ENCODE measurements at places on chromosomes 4 and X.

GRCh38 chrX:4253092-4253491 lies 539.6 kb upstream of the PRKX start:
- no peak for DNase-seq

GRCh38 chrX:153750127-153750774 lies 13.8 kb upstream of the PLXNB3 start:
- no peak for DNase-seq

DNA sequence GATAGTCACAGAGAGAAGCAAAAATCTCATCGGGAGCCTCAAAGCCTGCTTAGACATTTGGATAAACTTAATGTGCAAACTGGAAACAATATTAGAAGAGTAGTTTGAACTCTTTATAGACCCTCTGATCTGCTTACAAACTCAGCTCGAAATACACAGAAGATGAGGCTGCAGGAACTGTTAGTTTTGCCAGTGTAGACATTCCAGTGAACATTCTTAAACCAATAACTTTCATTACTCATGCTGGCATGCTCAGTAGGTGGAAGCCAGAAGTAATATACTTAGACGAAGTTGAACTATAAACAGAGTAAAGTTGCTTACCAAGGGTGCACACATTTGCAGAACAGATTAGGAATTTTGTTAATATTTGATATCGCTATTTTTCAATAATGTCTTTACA lies 303.5 kb downstream of the ANKRD50 start:
- no peak for DNase-seq

GRCh38 chr4:147987252-147987651 lies 255.4 kb downstream of the ARHGAP10 start:
- no peak for DNase-seq

DNA sequence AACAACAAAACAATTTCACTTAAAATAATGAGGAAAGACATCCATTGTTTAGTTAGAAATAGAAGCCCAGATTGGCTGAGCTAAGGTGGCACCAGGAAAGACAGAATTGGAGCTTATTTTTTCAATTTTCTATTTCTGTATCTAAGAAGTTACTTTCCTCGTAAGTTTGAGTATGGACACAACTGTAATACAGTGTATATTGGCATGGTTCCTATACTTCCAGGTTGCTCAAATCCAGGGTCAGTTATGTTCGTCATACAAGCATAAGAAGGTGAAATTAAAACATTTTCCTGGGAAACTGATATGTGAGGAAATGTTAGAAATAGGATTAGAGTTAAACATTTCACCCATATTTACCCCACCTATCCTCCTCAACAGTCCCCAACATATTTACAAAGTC lies 170.4 kb upstream of the AGA start:
- DNase-seq: no peak

- no peak for DNase-seq
Measured at GRCh38 chrX:130772105-130772775, 130.8 kb downstream of the ENOX2 start.

DNA sequence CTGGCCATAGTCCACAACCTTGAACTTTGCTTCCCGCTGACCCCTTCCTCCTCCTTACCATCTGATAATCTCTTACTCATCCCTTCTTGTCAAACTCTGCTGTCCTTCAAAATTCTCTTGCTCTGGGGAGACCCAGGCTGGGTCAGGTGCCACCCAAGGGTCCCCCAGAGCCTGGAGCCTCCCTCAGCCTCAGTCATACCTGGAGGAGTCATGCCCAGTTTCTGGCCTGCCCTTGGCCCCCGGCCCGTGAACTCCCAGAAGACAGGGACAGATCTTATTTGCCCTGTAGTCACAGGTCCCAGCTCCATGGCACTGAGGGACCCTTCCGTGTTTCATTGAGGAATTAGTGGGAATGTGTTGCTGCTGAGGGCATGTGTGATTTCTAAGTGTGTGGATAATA lies 4.7 kb upstream of the GPR78 start:
- DNase-seq: no peak

GRCh38 chr4:124980276-124980752 lies 267.8 kb upstream of the ANKRD50 start:
- no peak for DNase-seq

DNA sequence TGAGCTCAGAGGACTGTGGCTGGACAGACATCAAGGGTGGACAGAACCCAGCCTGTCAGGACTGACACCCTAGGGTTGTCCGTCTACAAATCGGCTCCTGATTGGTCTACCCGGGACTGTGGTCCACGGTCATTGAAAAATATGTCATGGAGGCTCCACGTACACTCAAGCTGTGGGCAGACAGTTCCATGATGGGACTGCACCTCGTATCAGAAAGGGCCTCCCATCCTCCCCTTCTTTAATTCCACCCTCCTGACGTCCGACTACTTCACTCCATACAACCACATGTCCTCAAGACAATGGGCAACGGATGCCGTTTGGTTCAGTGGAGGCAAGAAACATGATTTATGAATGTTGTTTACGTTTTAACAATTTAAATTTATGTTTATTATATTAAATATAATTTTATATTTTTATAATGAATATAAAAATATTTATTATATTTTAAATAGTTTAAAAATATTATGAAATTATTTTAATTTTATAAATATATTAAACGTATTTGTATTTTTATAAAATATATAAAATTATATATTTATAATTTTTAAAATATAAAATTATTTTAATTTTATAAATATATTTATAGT lies 58.0 kb upstream of the SHOX start:
- DNase-seq: no peak

DNA sequence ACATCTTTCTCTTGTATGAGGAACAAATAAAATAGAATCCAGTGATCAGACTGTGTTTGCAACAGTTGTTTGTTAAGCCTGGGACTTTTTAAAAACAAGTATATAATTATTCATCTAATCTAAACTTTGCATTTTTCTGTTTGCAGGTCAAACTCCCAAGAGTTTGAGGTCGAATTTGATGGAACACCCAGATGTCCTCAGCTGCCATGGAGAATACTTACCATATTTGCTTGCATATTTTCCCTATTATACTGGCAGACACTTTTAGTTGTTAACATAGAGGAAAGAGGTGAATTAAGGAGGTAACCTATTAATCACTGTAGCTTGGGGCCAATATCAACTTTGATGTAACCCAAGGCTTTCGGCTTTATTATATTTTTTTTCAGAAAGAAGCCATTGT lies 401.5 kb upstream of the DIPK2B start:
- DNase-seq: no peak

DNA sequence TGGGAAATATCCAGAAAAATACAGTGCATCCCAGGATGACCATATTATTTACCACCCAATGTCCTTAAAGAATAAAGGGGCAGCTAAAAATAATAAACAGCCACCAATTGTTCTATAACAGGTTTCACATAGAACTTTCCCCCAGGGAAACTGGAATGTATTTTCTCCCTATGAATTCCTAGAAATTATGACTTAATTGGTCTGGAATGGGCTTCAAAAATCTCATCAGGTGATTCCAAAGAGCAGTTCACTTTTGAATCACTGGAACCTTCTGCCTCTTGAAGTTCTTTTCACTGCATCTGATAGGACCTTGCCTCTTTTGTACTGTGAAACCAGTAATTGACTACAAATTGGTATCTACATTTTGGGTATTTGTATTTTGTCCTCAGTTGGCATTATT lies 119.3 kb downstream of the ZNF330 start:
- DNase-seq: no peak

GRCh38 chrX:41245641-41246040 lies 88.3 kb upstream of the DDX3X start:
- DNase-seq: no peak

DNA sequence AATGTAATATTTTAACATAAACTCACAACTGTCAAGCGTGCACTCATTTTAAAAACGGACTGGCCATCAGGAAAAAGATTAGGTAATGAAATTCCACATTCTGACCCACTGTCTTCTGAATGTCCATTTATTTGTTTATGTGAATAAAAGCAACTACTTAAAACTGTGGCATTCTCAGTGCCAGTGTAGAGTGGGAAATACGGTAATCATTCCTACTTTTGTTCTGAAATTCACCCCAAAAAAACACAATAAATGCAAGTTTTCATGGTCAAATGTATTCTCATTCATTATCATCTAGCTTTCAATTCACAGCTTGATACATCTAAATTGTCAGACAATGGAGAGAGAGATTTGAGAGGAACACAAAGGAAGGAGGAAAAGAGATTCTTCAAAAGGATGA lies 260.9 kb downstream of the DCHS2 start:
- DNase-seq: no peak

All from stimulated activated CD8-positive, alpha-beta memory T cell treated with anti-CD3 and anti-CD28 coated beads, Interleukin-15, amount 100 ng/mL, for 48 hours (primary cell).